Mesendoderm (in vitro differentiated cells): ENCODE measurements at places on chromosomes 1 and 21.

GRCh38 chr1:43619996-43620920, 29.7 kb upstream of the KDM4A start:
- DNase-seq: no peak

- no peak for DNase-seq
These were observed 49.7 kb downstream of the SLX9 start for GRCh38 chr21:44989537-44989886.

DNA sequence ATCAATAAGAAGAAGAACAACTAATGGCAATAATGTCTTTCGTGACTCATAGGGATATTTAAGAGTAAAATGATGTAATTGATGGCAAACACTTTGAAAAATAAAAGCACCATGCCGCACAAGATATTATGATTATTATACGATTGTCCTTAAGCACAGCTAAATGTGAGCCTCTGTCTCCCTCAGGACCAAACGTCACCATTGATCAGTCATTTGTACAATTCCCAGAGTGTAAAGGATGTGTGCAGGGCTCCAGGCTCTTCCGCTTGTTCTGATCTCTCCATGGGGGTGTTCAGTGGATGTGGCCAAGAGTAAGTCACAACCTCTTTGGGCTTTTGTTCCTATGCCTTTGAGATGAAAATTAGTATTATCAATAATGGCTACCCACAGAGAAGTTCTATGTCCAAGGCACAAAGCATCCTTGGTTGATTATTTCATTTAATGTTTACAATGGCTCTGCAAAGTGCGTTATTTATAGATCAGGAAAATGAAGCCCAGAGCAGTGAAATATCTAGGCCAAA, 17.7 kb upstream of the C1orf87 start:
- no peak for DNase-seq

DNA sequence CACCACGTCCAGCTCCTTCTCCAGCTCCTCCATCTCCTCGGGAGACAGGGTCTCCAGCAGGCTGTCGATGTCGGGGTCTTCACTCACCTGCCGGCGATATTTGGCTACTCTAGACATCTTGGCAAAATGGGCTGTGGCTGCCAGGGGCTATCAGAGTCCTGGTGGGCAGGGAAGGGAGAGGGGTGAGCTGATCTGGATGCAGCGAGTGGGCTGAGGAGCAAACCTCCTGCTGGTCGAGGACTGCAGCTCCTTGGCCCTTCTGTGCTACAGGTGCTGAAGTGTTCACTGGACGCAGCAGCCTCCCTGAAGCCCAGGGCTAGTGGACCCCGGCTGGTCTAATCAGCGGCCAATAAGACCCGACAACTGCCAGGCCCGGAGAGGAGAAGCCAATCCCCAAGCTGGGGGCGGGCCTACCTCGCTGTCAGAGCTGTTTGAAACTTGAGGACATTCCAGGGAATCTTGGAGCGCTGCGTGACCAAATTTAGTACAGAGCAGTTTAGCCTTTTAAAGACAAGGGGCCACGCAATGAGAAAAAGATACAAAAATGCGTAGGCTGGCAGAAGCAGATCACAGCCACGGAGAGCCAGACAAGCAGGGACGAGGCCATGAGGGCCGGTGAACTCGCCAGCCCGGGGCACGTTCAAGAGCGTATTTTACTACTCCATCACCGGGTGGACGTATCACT, at the start of gene LMOD1:
Gene LMOD1, minus strand, starts transcription at position 325 of the 685 bp plus-strand sequence. Its CDS starts 208 bp downstream, at position 117.
- DNase-seq: peak; percentile 92

- no peak for DNase-seq
These were observed 230.2 kb downstream of the KAZN start for GRCh38 chr1:14828665-14829064.

- DNase-seq: no peak
These were observed 30.5 kb downstream of the HEYL start for GRCh38 chr1:39608921-39609320.

DNA sequence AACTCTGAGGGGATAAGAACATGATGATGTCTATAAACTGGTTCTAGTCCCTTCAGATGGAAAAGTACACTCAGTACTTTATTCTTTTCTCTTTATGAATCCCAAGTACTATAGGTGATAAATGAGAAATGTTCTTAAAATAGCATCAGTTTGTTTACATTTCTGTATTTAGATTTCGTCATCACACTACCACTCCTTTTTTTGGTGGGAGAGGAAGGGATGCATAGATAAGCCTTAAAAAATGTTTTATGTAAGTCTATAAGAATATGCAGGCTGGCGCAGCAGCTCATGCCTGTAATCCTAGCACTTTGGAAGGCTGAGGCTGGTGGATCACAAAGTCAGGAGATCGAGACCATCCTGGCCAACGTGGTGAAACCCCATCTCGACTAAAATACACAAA, 144.8 kb downstream of the USP25 start:
- DNase-seq: no peak

- no peak for DNase-seq
These were observed 4.3 kb upstream of the MTFR1L start for GRCh38 chr1:25815208-25816111.

- peak; percentile 65 for DNase-seq
These were observed 128.2 kb downstream of the TBX19 start for GRCh38 chr1:168408884-168409283.

- no peak for DNase-seq
These were observed 12.9 kb downstream of the RCAN1 start for GRCh38 chr21:34602061-34602460.

GRCh38 chr21:32958288-32959002, 67.3 kb upstream of the OLIG2 start:
- DNase-seq: peak; percentile 28

DNA sequence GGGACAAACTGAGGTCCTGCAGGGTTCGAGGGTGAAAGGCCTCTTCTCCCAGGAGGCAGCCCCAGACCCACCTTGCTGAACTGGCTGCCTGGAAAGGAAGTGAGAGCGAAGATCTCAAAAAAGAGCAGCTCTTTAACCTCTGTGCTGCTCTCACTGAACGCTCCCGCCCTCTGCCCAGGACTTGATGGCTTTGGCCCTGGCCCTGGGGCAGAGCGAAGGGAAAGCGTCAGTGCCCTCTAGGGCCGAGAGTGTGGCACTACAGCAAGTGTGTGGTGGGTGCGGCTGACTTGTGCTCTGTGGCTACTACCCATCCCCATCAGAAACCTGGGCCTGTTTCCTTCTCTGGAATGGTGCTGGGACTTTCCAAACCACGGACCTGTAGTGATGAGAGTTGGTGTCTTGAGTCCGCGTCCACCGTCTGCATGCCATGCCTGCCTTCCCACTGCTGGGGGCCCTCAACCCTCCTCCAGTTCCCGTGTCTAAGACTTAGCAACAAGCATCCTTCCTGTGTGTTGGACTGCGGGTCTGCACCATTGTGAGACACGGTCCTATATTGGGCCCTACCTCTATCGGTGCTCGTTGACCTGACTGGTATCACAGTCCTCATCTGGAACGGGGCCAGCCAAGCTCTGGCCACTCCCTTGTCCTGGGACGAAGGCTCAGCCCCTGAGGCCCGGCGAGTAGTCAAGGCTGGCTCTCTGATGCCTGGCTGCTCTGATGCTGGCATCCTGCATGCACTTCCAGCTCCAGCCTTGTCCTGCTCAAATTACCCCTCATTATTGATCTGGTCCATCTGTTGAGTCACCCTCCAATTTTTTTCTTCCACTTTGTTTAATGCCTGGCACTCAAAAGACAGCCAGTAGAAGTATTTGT, 180.3 kb downstream of the DISC1 start:
- DNase-seq: peak; percentile 89

- no peak for DNase-seq
These were observed 438.5 kb downstream of the PTPRU start for GRCh38 chr1:29674627-29675326.

- DNase-seq: no peak
These were observed 440.9 kb downstream of the PRDM2 start for GRCh38 chr1:14140831-14141401.

DNA sequence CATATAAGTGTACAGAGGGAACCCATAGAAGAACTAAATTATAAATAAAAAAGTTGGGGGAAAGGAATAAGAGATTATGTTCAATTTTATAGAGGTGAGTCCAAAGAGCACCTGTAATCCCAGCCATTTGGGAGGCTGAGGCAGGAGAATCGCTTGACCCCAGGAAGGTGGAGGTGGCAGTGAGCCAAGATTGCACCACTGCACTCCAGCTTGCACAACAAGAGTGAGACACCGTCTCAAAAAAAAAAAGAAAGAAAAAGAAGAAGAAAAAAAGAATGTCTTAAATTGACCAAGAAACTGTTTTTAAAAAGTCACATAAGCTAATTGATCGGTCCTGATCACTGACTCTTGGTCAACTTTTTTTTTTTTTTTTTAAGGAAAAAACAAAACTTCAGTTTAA, 19.1 kb upstream of the ATF3 start:
- DNase-seq: no peak

GRCh38 chr1:82387012-82387366, 586.3 kb downstream of the ADGRL2 start:
- no peak for DNase-seq

- no peak for DNase-seq
These were observed 21.0 kb upstream of the MOB3C start for GRCh38 chr1:46637444-46638083.

GRCh38 chr1:92797297-92797696, 12.4 kb upstream of the EVI5 start:
- no peak for DNase-seq

DNA sequence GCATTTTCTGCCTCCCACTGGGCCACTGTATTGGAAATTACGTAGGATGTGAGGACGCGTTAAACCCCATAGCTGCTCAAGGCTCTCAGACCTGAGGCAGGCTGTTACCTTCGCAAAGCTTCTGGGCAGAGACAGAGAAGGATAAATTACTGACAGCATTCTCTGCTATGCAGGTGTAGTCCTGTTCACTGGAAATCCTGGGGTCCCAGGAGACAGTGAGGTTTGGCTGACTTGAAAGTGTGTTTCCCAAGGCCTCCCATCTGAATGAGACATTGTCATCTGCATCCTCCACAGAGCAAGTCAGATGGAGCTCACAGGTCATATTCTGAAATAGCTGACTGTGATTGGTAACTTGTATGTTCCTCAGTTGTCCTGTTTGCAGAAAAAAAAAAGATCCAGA, 32.0 kb downstream of the SLAMF6 start:
- no peak for DNase-seq

- DNase-seq: no peak
These were observed 48.2 kb upstream of the TENT5B start for GRCh38 chr1:27060891-27061290.

DNA sequence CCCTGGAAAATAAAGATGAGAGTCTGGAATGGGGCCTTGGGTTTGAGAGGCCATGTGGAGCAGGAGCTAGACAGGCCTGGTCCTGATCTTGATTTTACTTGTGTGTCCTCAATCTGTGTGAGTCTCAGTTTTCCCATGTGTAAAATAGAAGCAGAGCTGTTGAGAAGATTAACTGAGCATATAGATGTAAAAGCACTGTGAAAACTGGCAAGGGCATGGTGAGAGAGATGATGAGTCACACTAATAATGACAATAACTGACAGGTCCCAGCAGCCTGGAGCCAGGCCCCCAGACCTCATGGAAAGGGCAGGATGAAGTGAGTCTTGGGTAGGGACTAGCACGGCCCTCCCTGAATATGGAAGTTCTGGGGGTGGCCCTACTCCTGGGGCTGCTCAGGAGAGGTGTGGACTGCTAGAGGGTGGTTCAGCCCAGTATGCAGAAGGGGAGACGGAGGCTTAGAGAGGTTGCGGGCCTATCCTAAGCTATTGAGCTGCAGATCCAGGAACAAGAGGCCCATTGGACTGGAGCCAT, 2.8 kb upstream of the AHDC1 start:
- peak; percentile 33 for DNase-seq

- DNase-seq: peak; percentile 23
These were observed at the start of gene IL19 for GRCh38 chr1:206770531-206771337. TSS of gene IL19 (plus strand) at chr1:206770773. CDS start at chr1:206836663, 65,890 bp downstream.

DNA sequence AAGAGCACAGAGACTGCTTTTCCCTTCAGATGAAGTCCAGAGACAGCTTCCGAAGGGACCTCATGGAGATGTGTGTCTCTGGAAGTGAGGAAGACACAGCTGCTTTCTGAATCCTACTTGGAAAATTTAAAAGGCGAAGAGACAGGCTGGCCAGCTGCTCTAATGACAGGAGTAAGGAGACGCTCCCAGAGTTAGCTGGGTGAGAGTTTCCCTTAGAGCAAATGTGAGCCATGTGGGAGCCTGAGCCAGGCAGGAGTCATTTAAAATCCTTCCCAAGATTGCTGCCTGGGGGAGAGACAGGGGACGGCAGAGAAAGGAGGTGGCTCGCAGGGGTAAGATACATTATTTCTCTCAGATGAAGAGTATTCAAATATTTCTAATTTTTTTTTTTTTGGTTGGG, 53.1 kb downstream of the ZNF326 start:
- DNase-seq: peak; percentile 4

GRCh38 chr1:220655961-220656740, 34.0 kb upstream of the C1orf115 start:
- no peak for DNase-seq

GRCh38 chr1:202283991-202284390, 57.7 kb downstream of the UBE2T start:
- DNase-seq: peak; percentile 64

DNA sequence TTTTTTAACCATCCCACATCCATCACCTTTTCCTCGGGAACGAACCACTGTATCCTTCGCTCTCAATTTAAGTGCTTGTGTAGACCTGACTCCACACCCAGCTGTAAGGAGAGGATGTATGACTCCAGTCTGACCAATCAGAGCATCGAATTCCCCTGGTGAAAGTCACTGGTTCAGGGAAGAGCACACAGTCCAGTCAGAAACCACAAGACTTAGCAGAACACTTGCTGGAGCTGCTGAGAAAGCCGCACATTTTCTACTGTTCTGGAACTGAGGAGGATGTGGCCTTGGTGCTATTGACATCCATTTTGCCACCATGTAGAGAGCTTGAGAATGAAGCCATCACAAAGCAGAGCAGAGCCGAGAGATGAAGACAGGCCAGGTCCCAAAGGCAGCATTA, 59.9 kb upstream of the CNN3 start:
- DNase-seq: no peak

- no peak for DNase-seq
These were observed 65.2 kb downstream of the CD247 start for GRCh38 chr1:167453123-167453522.

DNA sequence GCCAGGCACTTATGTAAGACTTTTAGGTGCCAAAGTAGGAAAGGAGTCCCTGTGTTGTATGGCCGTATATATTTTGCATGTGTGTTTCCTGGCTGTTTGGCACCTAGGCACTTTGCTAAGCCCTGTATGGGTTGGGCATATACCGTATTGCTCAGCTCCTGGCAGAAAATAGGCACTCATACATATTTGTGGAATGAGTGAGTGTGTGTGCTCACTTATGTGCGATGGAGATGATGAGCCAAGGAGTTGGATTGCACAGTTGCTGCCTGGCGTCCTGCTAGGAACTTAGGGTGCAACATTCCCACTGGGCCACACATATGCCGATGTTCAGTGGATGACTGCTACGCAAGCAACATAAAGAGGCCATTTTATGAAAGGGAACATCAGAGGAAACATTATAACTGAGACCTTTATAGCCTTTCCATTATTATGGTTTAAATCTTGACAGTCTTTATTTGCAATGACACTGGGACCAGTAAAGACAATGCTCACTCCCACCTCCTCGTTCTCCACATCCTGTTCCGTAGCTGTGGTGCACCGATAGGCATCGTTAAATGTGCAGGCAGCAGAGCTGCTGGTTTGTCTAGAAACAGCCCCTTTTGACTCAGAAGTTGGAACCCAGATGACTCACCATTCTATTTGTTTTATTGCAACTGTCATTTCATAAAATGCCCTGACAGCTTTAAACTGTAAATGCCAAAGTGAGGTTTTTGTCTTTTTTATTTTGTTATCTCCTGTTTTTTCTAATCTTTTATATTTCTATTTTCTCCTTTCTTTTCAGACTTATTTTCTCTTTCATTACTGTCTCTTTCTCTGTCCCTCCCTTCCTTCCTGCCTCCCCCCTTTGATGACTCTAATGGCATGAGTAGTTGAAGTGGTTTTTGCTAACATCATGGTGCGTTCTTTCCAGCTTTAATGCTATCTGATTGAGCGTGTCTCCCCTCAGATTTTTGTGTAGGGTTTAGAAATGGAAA, 36.1 kb downstream of the PEX14 start:
- no peak for DNase-seq
